Stimulated activated CD4-positive, alpha-beta T cell treated with anti-CD3 and anti-CD28 coated beads, Interleukin-15, amount 100 ng/mL, for 1 hour (primary cell): ENCODE measurements at places on chromosomes 1 and 21.

DNA sequence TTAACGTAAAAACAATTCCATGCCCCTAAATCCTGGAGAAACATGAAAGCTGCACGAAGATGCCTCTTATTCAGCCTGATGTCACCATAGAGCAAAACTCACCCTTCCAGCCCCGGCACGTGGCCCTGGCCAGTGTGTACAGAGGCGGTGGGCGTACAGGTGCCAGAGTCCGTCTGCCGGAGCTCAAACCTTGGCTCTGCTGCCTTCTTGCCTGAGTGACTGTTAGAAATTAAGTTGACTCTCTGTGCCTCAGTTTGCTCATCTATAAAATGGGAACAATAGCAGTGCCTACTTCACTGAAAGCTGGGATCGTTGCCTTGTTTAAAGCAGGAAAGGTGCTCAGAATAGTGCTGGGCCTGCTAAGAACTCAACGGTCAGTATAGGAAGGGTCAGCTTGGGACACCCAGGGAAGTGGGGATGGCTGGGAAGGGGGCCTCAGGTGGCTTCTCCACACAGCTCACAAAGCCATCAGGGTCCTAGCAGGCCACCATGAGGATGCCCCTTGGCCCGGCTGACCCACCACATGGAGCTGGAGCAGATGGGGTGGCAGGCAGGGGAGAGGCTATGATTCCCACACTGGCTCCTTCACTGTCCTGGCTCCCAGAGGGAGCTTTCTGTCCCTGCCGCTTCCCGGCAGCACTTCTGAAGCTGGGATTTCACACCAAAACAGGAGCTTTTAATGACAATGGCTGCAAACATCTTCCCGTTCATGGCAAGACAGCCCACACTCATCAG, 237.2 kb downstream of the NPHP4 start:
- no peak for DNase-seq

GRCh38 chr1:244012202-244012601, 38.9 kb upstream of the ZBTB18 start:
- no peak for DNase-seq

DNA sequence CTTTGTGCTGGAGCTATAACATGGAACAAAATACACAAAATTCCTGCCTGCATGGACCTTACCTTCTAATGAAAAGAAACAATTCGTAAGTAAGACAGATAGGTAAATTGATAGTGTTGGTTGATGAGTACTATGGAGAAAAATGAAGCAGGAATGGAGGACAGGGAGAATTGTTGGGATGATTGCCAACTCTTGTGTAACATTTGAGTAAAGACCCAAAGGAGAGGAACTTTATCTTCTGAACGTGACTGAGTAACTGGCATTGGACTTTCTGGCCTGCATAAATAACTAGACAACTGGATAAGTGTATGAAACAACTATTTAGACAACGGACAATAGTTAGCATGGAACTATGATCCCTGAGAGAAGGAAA, 6.8 kb upstream of the EFCAB14 start:
- DNase-seq: no peak

DNA sequence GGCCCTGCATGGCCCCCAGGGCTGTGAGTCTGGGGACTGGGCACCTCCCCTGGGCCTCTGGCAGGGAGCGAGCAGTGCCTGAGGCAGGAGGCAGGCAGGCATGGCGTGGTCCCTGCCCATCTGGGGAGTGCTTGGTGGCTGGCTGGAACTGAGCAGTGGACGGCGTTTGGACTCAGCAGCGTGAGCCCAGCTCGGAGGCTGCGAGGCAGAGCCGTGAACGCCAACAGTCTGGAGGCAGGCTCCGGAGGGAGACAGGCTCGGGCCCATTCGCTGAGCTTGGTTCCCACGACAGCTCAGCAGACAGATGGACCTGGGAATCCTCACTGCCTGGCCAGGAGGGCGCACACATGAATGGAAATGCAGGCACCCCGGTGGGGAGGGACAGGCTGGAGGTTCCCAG, 160.7 kb upstream of the POU3F1 start:
- no peak for DNase-seq

- DNase-seq: no peak
Observed at GRCh38 chr1:196667131-196667530, 15.3 kb downstream of the CFH start.

GRCh38 chr1:63203641-63204040, 118.7 kb upstream of the FOXD3 start:
- DNase-seq: no peak

DNA sequence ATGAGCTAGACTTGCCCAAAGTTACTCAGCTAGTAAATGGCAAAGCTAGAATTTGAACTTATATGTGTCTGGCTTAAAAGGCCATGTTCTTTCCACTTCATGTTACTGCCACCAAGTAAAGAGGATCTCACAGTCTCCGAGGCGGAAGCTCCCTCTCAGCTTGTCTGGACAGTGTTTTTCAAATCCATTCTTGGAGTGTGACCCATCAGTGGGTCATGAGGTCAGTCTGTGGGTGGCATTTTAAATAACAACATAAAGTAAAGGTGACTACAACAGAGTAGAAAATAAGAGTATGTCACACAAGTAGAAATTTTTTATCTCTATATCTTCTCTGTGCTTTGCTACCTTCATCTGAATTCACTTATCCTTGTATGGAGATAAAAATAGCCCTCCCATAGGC, 3.2 kb upstream of the HMGB4 start:
- DNase-seq: no peak

DNA sequence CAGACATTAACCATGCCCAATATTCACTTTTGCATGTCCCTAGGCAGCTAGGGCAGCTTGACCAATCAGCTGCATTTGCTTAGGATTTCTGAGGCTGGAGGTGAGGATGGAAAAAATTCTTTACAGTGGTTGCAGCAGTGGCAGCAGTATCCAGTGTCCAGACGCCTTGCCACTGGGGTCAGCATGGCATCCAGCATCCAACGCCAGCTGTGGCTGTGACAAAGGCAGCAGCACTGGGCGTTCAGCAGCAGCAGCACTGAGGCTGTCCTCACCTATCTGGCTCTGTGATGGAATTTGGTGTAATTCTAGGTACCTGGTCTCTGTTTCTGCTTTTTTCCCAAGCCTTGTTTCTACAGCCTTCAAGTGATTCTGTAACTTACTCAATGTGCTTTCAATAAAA, 15.5 kb downstream of the RHBDL2 start:
- DNase-seq: no peak

DNA sequence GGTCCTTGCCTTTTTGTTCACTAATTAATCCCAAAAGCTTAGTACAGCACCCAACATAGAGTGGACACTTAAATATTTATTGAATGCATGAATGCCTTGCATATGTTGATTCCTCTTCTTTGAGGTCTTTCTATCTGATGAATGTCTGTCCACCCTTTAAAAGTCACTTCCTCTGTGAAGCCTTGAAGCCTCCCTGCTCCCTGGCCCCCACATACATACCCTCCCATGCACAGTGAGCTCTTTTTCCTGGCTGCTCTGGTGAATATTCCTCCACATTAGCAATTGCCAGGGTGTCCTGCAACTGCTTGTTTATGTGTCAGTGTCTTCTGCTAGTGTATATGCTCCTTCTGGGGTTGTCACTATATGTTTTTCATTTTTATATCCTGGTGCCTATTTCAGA, 8.2 kb upstream of the FAM78B start:
- no peak for DNase-seq

GRCh38 chr1:205711105-205712048, 31.1 kb upstream of the SLC45A3 start:
- no peak for DNase-seq

DNA sequence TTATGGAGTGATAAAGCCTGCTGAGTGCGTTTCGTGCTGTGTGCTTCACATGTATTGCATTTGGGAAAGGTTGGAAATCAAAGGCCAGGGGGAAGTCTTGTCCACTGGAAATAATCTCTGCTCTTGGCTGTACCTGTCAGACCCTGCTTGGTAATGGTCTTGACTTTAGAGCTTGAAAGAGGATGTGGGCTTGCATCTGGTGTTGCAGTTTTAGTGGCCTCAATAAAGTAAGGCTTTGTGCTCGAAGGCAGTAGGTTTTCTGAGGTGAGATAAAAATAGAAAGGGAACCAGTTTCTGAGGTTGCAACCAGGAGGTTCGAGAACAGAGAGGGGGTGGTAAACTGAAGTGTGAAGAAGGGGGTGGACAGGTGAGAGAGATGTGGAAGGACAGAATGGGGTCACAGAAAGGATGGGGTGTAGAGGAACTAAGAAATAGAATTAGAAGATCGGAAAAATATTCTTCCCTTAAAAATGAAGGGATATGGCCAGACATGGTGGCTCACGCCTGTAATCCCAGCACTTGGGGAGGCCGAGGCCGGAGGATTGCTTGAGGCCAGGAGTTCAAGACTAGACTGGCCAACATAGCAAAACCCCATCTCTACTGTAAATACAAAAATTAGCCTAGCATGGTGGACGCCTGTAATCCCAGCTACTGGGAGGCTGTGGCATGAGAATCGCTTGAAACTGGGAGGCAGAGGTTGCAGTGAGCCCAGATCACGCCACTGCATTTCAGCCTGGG, 1.5 kb downstream of the S100PBP start:
- DNase-seq: no peak

DNA sequence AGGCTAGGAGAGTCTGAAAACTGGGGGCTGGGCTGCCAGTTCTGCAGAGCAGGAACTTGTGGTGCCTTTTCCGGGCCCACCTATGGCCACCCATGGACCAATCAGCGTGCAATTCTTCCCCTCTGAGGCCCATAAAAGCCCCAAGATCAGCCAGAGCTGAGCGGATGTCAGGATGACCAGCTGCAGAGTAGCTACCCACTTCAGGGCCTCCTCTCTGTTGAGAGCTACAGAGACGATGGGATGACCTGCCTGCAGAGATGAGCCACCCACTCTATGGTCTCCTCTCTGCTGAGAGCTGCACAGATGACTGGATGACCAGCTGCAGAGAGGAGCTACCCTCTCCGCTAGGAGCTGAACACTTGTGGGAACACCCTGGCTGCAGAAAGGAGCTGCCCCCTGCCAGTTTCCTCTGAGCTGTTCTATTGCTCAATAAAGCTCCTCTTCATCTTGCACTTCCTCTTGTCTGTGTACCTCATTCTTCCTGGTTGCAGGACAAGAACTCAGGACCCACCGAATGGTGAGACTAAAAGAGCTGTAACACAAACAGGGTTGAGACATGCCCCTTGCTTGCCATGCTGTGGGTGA, 12.8 kb upstream of the AADACL4 start:
- DNase-seq: no peak

DNA sequence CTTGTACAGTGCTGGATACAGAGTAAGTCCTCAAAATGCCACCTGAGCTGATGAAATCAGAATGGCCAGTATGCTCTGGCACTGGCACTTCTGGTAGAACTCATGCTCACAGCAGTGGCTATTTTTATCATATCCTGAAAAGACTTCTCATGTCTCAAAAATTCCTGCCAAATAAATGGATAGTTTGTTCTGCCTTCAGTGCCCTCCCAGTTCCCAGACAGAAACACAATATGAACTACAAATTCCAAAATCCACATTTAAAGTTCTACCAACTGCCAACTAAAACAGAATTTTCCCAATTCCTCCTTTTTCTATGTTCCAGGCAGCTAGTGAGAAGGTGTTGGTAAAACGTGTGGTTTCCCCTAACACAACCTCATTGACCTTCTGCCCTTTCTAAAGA, 51.4 kb upstream of the RGS1 start:
- no peak for DNase-seq

- DNase-seq: no peak
Observed at GRCh38 chr1:2136386-2137235, 58.0 kb downstream of the FAAP20 start.

GRCh38 chr1:3062616-3063378, 6.2 kb upstream of the PRDM16 start:
- DNase-seq: no peak

DNA sequence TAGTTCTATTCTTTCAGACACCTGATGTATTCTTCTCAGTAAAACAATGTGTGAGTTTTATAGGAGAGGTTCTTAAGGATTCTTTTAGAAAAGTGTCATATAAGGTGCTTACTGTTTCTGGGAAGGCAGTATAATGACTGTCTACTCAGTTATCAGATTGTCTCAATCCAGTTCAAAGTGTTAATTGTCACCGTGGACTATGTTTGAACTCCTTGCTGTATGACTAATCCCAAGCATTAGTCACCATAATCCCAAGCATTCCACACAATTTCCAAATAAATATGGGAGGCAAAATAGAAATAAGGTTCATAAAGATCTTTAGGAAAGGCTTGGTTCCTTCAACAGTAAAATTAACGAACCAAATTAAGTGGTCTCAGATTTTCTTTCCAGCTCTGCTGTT, 342.1 kb upstream of the NR5A2 start:
- DNase-seq: no peak

DNA sequence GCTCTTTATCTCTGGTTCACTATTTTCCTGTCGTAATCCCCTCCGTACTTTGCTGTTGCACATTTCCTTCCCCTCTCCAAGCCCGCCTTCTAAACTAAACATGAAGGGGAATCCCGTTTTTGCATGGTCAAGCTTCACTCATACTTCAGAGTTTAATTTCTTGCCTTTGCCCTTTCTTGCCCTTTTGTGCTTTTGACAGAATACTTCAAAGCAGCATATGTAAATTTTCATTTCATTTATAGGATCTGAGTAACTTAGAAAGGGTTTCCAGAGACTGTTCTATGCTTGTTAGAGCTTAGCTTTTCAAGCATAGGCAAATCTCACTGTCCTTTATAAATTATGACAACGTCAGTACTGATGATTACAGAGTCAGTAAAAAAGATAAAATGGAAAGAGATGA, 27.7 kb downstream of the SPATA45 start:
- DNase-seq: no peak

GRCh38 chr1:159867664-159868026, 5.2 kb upstream of the VSIG8 start:
- no peak for DNase-seq

- no peak for DNase-seq
Observed at GRCh38 chr1:5598824-5599395, 393.3 kb downstream of the NPHP4 start.

- DNase-seq: no peak
Observed at GRCh38 chr1:47415728-47416318, at the start of gene FOXE3. TSS of gene FOXE3 (plus strand) at chr1:47416285. CDS start at chr1:47416316, 31 bp downstream.

- no peak for DNase-seq
Observed at GRCh38 chr1:156074661-156075060, 7.6 kb downstream of the MEX3A start.

DNA sequence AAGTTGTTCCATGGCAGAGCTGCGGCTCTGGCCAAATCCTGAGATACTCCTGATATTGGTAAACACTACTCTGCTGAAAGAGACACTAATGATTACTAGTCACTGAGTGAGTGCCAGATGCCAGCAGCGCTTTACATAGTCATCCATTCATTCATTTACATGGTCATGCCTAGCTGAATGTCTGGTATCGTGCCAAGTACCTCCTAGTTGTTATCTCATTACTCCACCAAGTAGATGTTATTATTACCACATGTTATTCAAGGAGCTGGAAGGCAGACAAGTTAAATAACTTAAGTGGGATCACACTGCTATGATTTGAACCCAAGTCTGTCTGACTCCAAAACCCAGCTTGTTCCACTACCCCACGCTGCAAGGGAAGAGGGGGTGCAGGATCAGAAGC, 4.7 kb downstream of the OLFML2B start:
- no peak for DNase-seq

GRCh38 chr1:54653036-54653435, 11.4 kb downstream of the MROH7 start:
- DNase-seq: no peak

- DNase-seq: no peak
Observed at GRCh38 chr21:31905503-31906451, 33.0 kb downstream of the HUNK start.
